Fibroblast of villous mesenchyme (primary cell): ENCODE measurements at places on chromosomes 11 and 22. TPM values are rescaled to one million over a fixed set of nuclear protein-coding genes. Genes with fewer than 3 reads are reported as not detected.

GRCh38 chr22:28032861-28033260 lies 113.8 kb upstream of the PITPNB start:
- no peak for DNase-seq

SPCS2 gene
- 14.7 and 20.3 TPM in 2 replicates for total RNA-seq

GRCh38 chr11:102097186-102097585 lies 13.1 kb upstream of the YAP1 start:
- no peak for DNase-seq

SLC22A8 gene
- total RNA-seq: not detected in 2 replicates

UPK2 gene
- total RNA-seq: not detected in 2 replicates

GRCh38 chr11:34886609-34887008 lies 29.6 kb downstream of the APIP start:
- DNase-seq: no peak

DNA sequence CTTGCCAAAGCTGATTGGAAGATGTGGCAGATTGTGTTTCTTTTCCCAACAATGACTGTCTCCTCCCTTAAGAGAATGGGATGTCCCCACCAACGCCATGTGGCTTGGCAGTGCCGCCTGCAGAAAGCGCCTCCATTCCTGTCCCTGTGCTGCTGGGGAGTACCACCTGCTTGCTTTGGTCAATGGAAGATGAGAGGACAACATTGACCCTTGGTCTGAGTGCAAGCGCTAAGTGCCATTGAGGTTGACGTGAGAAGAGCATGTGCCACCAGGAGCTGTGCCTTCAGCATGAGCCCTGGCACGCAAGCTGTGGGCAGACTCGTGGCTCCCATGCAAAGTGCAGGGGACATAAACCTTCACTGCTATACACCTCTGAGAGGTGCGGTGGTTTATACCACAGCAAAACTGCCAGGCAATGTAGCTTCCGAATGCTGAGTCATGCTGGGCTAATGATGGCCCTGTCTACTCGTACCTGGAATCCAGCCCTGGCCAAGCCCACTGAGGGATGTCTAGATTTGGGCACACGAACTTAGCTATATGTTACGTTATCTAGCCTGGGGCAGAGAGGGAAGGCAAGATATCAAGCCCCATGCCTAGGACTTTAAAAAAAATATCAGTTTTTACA lies 41.9 kb downstream of the MYEOV start:
- no peak for DNase-seq

GRCh38 chr22:50148991-50149721 lies 21.4 kb upstream of the PANX2 start:
- no peak for DNase-seq

GRCh38 chr11:112751772-112752171 lies 209.4 kb upstream of the NCAM1 start:
- DNase-seq: no peak

DNA sequence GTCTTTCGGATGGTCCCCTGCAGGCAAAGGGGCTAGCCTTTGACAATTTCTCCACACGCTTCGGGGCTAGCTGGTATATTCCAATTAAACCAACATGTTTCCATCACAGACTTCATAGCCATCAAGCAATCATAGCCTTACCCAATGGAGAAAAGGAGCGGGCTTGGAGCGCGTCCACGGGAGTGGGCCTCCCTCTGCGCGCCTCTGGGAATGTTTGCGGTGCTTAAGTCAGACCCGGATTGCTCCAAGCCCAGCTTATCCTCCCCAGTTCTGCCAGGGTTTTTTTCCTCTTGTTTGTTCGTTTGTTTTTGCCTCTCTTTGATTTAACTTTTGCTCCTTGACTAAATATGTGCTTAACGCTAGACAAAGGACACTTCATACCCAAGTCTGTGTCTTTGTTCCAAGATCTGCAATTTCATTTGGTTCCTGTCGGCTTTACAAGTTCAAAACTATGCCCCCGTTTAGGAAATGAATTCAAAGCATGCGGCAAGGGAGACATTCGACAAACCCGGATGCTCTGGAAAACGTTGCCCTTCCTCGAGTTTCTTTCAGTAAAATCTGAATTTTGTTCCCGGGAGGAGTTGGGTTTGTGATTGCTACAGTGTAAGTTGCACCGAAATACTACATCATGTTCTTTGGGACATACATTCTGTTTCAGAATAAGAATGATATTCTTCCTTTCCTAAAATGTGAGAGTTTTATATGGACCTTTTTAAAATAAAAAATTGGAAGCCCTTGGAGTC lies 1.0 kb upstream of the GLB1L2 start:
- DNase-seq: no peak

- DNase-seq: no peak
Observed at GRCh38 chr11:105168457-105168856, 28.9 kb upstream of the CARD18 start.

NCR3LG1 gene
- 14.7 and 16.8 TPM in 2 replicates for total RNA-seq

DNA sequence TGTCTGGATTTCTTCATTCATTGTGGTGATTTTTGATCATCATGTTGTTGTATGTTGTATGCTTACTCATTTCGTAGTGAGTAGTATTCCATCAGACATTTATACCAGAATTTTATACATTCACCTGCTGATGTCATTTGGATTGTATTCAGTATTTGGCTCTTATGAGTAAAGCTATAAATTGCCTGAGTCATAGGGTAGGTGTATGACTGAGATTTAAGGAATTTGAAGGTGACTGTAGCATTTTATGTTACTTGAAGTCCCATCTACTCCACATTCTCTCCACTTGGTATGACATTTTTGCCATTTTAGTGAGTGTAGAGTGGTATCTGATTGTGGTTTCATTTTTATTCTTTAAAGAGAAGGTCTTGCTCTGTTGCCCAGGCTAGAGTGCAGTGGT lies 548.2 kb downstream of the TBC1D22A start:
- DNase-seq: no peak

TMEM126B gene
- 67.0 and 73.0 TPM in 2 replicates for total RNA-seq

- no peak for DNase-seq
Observed at GRCh38 chr11:119853581-119854360, 124.8 kb upstream of the NECTIN1 start.
